NCI-H1092 (cell line): ENCODE measurements at places on chromosomes 2 and 18.

DNA sequence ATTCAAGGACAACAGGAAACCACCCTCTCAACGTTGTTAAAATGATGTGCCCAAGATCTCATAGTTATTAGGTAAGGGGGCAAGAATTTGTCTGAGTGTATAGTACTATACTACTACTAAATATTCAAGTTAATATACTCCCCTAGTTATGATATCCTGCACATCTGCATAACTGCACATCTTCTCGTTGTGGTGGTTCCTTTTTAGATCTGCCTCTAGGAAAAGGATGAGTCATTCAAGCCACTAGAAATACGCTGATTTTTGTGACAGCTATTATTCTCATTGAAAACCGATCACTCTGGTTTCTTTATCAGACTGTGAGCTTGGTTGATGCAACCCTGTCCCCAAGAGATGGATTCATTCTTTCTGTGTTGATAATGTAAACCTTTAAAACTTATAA, 1067.0 kb upstream of the FANCL start:
- DNase-seq, result no peak

DNA sequence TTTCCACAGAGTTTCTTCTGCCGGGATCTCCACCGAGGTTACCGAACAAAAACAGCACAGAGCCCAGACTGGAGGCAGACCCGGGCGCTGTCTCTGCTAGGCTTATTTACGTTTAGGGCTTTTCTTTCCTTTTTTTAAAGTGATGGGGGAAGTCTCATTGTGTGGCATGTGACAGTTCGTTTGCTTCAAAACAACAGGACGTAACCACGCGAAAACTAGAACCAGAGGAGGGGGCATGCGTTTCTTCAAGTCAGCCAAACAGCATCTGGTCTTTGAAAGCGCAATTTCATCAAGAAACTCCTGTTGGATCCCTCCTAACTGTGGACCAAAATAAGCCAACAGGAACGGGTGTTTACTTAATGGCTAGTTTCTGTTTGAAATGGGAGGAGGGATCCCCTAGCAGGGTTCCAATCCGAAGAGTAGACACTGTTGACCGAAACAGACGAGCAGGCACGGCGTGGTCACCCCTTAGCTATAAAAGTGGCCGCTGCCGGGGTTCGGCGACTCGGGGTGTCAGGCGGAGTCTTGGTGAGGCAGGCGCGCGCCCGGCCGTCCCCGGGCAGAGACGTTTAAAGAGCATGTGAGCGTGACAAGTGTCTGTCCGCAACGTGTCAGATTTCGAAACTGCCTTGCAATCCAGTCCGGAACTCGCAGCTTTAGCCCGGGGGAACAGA, 997 bp upstream of the TGIF1 start:
- no peak for DNase-seq

GRCh38 chr2:229943171-229943570, 20.9 kb downstream of the FBXO36 start:
- no peak for DNase-seq

- no peak for DNase-seq
These were observed 49.6 kb downstream of the IL1R2 start for GRCh38 chr2:102041351-102041750.

DNA sequence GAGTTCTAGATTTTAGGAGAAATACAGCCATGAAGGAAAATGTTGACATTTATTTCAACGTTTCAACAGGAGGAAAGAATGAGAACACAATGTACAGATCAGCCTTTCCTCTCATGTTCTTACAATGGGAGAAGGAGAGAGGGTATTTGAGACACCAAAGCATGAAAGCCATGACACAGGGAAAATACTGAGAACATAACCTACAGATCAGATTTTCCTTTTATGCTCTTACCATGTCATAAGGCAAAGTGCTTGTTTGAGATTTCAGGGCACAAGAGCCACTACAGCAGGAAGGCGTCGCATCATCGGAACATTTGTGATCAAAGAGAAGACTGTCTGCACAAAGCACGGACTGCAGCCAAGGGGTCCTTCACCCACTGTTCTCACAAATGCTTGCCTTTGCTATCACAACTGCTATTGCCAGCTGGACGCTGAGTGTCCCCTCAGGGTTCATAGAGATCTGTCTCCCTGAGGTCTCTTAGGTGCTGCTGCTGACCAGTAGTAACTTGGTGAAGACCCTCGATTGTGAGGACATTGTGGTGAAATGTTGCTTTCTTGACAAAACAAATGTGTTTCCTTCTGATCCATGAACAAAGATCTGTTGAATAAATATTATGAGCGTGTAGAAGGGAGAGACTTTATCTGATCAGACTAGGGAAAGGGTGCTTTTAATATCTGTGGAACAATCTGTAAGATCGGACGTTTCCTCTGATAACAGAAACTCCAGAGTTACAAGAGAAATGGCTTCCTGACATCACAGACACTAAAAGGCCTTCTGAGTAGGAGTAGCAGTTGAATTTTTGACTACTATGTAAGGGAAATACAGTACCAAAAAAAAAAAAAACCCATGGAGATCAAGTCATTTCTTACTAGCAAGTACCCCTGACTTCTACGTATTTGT, 6.4 kb upstream of the IL1RL1 start:
- DNase-seq, result no peak

DNA sequence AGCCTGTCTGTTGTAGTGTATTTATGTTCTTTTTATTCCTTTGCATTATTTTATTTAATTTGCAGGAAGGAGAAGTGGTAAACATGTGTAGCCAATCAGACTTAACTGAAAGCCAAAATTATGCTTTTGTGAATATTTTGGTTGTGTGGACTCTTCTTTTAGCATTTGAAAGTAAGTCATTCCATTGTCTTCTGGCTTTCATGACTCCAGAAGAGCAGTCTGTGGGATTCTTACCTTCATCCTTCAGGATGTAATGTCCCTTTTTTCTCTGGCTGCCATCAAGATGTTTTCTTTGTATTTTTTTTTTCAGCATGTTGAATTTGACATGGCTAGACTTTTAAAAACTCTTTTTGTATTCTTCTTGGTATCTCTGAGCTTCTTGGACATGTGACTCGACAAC, 895.2 kb upstream of the ZEB2 start:
- DNase-seq, result no peak

DNA sequence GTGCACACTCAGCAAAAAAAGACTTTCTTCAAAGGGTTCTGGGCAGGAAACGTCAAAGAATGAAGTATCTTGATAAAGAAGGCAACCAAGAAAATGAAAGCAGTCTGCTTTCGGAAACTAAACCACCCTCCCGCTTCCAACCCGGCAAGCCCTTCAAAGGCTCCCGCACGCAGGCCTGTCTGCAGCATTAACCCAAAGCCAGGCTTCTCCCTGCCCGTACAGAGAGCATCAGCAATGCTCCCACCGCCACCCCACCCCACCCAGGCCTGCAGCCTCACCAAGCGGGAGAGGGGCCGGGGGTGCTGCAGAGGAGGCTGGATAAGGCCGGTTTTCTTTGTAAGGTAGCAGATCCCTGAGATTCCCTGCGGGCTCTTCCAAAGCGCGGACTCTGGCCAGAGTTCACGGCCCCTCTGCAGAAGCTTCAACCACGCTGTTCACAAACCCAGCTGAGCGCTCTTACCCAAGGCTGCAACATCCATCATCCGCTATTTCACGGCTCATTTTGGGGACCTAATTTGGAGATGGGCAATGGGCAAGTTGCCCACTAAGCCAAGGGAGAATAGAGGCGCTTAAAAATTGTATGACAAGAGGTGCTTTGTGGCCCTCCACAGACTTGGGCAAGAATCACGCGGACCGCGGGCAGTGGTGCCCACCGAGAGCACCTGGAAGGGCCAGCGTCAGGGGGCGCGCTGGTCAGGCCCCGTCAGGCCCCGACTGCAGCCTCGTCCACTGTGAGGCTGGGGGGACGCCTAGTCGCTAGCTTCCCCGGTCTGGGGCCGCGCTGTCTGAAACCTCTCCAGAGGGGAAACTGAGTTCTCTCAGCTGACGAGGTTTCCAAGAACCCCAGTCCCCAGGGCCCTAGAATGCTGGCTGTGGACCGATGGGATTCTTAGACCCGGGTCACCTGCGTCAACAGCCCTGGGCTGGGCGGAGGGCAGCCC, 225.4 kb upstream of the ID2 start:
- no peak for DNase-seq

- no peak for DNase-seq
These were observed 232.2 kb downstream of the ZNF804A start for GRCh38 chr2:184830531-184830930.

DNA sequence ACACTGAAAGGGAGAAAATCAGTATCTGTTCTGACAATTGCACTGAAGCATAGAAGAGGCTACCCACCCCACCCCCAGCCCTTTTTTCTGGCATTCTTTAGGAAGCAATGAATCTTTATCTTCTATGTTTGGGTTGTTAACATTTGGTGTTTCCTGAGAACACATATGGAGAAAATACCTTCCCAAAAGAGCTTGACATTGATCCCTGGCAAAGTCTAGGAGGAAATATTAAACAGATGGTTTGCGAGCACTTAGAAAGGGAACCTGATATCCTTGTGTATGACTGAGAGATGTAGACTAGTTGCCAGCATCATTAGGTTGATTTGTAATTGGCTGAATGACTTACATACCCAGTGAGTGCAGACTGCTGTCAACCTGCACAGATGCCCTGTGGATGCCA, 42.9 kb downstream of the DOK1 start:
- peak; percentile 64 for DNase-seq

DNA sequence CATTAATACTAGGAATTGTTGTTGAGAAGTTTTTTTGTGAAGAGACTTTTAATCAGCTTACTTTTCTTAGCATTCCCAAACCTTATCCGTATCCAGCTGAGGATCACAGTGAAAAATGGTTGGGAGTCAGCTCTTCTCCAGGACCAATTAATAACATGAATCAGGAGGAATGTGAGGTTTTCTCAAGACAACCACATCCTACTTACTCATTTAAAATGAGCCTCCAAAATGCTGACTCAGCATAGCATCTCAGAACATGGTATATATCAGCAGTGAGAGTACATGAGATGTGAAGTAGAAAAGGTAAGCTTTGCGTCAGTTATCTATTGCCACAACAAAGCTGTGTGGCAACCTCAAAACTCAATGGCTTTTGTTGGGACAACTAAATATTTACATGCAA, 140.3 kb downstream of the NRP2 start:
- DNase-seq, result no peak

- no peak for DNase-seq
These were observed 58.3 kb downstream of the LDLRAD4 start for GRCh38 chr18:13276530-13277520.

DNA sequence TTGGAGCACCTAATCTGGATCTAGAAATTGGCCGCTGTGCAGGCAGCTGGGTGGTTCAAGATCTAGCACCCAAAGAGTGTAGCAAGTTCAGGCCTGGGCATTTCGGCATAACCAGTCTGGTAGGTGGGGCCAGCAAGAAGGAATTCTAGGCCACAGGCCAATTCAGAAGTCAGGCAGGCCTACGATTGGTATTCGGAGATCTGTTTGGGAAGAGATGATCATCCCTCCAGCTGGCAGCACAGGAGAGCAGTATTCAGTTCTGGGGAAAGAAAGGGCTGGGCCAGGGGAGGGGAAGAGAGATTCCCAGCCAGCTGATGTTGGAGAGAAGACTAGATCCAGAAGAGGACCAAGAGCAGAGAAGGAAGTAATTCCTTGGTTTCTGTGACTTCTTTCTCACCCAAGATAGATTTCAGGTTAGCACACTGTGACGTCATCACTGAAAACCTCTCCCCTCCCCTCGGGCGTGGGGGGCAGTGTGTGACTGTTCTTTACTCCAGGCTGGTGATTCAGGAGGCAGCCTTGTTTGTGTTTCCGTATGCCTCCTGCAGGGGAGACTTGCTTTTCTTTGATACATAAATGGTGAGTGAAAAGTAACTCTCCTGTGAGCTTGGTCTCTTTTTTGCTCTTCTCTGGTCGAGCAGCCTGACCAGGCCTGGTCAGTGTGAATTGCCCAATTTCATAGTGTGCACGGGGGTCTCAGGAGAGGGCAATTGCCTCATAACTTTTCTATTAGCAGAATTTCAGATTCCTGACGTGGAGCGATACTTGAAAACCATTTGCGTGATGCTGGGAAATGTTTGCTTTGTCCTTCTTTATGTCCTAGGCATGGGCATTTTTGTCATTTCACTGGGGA, 61.1 kb downstream of the MEIS1 start:
- no peak for DNase-seq

GRCh38 chr2:241733391-241734207, 831 bp upstream of the D2HGDH start:
- DNase-seq, result no peak

DNA sequence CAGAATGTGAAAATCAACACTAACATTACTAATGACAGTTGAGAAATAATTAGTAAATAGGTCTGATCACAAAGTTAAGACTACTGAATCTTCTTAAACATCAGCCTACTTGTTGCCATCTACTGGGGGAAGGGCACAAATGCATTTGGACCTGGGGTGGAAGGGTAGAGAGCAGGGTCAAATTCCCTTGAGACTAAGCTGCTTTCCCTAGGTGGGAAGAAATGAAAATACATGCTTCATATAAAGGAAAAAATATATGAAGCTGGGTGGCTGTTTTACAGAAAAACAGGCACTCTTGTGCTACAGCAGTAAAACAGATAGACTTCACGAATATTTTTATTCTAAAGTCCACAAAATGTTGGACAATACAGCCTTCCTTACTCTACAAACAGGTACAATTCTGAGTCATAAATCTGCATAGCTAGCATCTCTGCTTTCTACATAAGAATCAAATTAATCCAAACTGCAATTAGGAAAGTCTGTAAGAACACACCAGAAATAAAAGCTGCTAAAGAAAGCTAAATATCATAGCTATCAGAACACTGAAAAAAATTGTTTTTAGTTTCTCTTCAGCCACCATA, 10.9 kb downstream of the TRIP12 start:
- no peak for DNase-seq

- DNase-seq, result no peak
These were observed 11.6 kb downstream of the KANSL3 start for GRCh38 chr2:96626553-96626942.

DNA sequence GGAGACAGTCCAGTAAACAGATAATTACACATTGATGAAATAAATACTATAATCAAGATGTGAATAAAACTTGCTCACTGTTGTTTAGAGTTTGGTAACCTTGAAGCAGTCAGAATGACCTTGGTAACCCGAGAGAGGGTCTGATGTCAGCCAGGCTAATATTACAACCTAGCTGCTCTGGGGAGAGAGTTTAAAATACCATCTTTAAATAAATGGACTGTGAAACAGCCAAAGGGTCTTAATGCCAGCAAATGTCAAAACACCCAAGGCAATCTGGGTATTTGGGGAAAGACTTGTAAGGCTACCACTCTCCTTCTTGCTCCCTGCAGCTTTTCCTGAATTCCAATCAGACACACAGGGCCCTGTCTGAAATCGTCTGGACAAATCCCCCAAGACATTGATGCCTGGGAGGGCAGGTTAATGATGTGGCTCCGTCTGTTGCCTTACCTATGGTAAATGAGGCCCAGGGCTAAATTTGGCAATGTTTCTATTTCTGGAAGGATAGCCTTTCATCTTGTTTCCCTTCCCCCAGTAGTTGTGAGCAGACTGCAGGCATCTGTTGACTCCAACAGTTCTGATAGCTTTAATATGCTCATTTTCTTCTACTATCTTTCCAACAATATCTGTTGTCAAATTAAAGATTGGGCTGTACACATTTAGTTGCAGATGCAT, 43.0 kb upstream of the ITGB6 start:
- no peak for DNase-seq

DNA sequence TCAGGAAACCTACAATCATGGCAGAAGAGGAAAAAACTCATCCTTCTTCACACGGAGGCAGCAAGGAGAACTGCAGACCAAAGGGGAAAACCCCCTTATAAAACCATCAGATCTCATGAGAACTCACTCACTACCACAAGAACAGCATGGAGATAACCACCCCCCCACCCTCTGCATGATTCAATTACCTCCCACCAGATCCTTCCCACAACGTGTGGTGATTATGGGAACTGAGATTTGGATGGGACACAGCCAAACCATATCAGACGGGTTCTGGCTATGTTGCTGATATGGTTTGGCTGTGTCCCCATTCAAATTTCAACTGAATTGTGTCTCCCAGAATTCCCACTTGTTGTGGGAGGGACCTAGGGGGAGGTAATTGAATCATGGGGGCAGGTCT, 28.7 kb upstream of the CCDC150 start:
- no peak for DNase-seq
